B cell (primary cell): ENCODE measurements at places on chromosomes 1 and 21. TPM values are rescaled to one million over a fixed set of nuclear protein-coding genes. Genes with fewer than 3 reads are reported as not detected.

DNA sequence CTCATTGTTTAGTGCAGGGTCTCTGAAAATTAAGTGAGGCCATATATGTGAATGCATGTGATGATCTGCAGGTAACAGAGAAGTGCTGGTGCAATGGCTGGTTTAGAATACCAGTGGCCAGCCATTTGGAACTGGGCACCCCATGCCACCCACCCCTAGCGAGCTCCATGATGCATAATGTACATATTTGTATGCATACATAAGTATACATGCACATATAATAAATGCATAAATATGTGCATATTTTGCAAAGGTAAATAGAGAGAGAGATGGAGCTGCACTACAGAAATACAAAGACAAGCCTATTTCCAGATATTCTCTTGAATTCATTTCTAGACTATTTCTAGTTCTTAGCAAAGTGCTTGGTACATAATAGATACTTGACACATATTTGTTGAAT is 68.5 kb upstream of the IGSF21 start:
- H3K4me3 ChIP-seq = no peak overlapping the region
- H3K4me1 ChIP-seq = peaks cover 43% of the 10 kb centered on the region
- no peak for DNase-seq
- no peak overlapping the region for H3K27ac ChIP-seq
- no peaks in the 10 kb centered on the region for H3K27me3 ChIP-seq

DNA sequence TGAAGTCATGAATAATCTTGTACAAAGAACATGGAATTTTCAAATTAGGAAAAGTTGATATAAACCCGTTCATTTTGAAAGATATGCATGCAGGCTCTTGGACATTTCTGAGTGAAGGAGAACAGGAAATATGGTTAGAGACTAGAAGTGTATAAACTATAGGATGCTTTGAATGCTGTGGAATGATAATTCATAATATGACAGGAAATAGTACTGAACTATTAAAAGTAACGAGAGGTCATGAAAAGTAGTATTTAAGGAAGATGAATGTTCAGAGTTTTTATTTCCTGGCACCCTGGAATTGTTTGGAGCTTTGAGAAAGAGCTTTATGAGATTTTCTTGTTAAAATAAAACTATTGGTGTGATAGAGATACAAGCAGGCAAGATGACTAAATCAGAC is 18.7 kb upstream of the CRB1 start:
- DNase-seq = no peak
- H3K4me3 ChIP-seq = no peak overlapping the region

GRCh38 chr1:113147073-113147625 is 74.2 kb downstream of the LRIG2 start:
- DNase-seq = no peak
- no peak overlapping the region for H3K4me3 ChIP-seq
- no peaks in the 10 kb centered on the region for H3K36me3 ChIP-seq
- no peak overlapping the region for H3K27ac ChIP-seq
- no peaks in the 10 kb centered on the region for H3K27me3 ChIP-seq
- H3K4me1 ChIP-seq = no peaks in the 10 kb centered on the region

GRCh38 chr1:193299038-193299437 is 112.6 kb upstream of the B3GALT2 start:
- H3K27ac ChIP-seq = no peak overlapping the region
- DNase-seq = no peak
- H3K4me3 ChIP-seq = no peak overlapping the region
- H3K27me3 ChIP-seq = no peaks in the 10 kb centered on the region
- H3K36me3 ChIP-seq = no peaks in the 10 kb centered on the region

DNA sequence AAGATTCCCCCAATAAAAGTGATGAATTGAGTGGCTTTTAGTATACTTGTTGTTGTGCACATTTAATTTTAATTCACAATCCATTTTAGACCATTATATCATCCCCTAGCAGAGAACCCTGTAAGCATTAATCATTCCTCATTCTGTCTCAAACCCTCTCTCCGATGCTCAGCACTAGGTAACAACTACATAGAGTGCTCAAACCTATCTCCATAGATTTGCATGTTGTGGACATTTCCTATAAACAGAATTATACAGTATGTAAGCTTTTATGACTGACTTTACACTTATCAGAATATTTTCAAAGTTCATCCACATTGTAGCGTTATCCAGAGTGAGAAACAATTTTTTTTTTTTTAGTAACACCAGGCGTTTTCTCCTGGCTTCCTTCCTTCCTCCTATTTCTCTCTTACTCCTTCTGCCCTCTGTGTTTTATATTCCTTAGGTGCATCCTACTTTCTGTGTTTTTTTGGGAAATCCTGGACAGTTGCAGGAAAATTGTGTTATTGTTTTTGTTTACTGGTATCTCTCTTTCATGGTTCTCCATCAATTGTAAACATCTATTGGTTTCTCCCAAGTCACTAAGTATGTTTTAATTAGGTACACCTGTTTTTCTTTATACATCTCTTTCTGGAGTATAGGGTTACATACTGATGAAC is 1528.0 kb upstream of the TPTE start:
- no peaks in the 10 kb centered on the region for H3K36me3 ChIP-seq
- H3K27ac ChIP-seq = no peak overlapping the region

Gene KCNK1
- polyA plus RNA-seq = not detected in 2 replicates
